Left cardiac atrium (tissue), 4 donors: ENCODE measurements at places on chromosomes 6 and 20. TPM values are rescaled to one million over a fixed set of nuclear protein-coding genes. Genes with fewer than 3 reads are reported as not detected.

DNA sequence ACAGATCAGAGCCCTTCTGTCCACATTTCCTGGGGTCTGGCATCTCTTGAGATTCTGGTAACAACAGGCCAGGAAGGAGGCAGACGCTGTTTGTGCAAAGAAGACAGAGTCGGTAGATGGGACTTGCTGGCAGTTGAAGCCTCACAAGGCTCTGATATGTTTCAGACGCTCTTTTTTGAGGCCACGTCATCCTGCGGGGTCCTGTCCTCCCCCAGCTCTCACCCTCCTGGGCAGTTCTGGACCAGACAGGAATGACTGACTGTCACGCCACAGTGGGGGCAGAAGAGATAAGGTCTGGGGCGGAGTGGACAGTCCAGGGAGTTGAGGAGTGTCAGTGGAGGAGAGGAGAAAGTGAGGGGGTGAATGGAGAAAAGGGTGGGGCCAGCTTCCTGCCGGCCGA is 87.1 kb upstream of the SULF2 start:
- no peak for DNase-seq

- DNase-seq, result no peak
Observed at GRCh38 chr20:13461849-13462458, 176.8 kb downstream of the TASP1 start.

DNA sequence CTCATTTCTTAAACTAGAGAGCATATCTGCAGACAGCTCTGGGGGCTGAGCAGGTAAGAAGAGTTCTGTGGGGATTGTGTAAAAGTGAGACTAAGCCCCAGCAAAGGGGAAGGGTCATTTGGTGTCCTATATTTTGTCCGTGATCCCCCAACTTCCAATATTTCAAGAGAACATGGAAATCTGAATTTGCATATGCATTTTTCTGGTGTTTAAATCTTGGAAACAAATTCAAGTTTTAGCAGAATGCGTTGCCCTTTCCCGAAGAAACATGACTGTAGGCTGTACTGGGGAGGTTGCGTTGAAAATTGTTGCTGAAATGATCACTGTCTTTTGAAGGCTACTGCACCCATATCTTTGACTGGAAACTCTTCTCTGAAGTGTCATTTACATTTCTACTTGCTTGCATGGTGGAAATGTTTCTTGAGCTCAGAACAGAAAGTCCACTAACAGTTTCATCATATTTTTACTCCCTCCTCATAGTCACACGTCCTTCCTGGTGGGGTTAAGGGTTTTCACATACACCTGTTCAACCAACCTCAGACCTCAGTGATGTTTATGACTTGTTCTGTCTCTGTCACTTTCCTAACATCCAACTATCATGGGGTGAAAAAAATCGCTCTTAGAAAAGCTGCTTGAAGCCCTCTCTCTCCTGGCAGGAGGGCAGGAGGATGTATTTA is 140.3 kb downstream of the BCAS1 start:
- DNase-seq, result no peak

DNA sequence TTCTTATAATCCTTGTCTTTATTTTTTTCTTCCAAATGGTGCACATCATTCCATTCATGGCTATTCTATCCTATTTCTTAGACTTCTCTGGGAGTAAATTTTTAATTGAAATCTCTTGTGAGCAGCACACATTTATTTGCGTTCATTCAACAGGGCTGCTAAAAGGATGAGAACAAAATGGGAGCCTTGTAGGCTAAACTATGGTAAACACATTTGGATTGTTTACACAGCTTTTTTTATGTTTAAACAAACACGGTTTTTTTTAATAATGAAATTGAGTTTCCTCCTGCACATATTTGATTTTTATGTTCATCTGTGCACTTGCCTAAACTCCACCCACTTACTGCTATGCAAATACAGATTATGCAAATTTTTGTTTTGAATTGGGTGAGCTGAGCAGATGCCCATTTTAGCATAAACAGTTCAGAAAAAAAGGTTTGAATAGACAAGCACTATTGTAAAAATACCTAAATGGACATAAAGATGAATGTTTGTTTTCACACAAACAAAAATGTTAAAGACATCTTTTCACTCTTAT is 92.0 kb downstream of the OLIG3 start:
- DNase-seq, result no peak

GRCh38 chr6:54014440-54014839 is 96.8 kb upstream of the MLIP start:
- DNase-seq, result no peak

- no peak for DNase-seq
Observed at GRCh38 chr20:44407402-44408184, 52.1 kb downstream of the HNF4A start.

DNA sequence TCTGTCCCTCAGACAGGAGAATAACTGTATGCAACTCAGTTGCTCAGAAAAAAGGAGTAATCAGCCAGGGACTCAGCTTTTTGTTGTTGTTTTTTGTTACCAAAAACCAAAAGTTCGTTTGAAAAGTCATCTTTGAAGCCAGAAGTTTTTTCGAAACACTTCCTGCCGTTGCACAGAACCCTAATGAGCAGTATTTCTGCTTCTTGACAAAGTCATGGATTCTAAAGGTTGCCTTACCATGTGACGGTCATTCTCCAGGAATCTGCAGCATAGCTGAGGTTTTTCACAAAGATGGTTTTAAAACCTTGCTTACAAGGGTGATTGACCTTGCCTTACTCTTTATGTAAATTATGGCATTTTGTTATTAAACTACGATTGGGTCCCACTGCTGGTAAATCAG is 1.9 kb downstream of the RAB32 start:
- DNase-seq, result no peak

GRCh38 chr20:44734938-44735337 is 10.7 kb upstream of the KCNK15 start:
- no peak for DNase-seq

- no peak for DNase-seq
Observed at GRCh38 chr6:157789297-157789696, 33.7 kb upstream of the SNX9 start.

- DNase-seq, result no peak
Observed at GRCh38 chr6:24683297-24684296, 16.7 kb downstream of the ACOT13 start.

The DUSP15 gene
- total RNA-seq, result 5.7 TPM

The RAET1L gene
- total RNA-seq, result not detected

The THEMIS gene
- total RNA-seq, result 0.63 TPM

The GRM1 gene
- total RNA-seq, result 0.52 TPM

The RAET1G gene
- 1.1 TPM for total RNA-seq
